Fibroblast of villous mesenchyme (primary cell): ENCODE measurements at places on chromosomes 7 and 10.

DNA sequence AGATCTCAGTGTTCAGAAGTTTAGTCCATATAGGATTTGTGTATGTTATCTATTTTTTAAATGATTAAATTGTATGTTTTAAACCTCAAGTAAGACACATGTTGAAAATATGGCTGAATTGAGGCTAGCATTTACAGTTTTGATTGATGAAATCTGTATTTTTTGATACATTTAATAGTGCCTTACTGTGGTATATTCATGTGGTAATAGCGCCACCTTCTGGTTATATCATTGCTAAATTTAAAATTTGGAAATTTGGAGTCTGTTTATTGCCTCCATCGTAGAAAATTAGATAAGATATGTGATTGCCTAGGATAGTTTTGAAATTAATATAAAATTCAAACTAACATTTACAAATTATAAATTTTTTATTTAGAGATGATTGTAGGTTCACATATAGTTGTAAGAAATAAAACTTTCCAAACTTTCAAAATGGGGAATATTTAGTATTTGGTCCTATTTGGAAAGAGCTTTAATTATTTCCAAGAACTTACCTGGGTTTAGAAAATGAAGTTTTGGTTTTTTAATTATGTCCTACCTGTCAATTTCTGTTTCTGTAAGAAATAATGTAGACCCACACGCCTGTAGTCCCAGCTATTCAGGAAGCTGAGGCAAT lies 19.1 kb upstream of the ARMS2 start:
- DNase-seq: peak; percentile 61

DNA sequence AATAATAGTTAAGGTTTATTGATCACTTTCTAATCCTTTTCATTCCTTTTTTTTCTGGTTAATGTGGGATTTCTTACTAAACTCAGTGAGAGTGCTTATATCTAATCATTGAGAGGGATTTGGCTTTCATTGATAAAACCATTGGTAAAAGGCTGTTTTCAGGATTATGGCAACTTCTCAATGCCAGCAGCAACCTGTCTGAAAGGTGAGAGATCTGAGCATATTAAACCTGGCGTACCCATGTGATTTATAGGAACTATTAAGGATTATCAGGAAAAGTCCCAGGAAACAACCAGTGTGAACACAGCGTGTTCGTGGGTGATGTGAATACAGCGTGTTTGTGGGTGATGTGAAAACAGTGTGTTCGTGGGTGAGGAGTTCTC lies 65.9 kb downstream of the PDIA4 start:
- no peak for DNase-seq

DNA sequence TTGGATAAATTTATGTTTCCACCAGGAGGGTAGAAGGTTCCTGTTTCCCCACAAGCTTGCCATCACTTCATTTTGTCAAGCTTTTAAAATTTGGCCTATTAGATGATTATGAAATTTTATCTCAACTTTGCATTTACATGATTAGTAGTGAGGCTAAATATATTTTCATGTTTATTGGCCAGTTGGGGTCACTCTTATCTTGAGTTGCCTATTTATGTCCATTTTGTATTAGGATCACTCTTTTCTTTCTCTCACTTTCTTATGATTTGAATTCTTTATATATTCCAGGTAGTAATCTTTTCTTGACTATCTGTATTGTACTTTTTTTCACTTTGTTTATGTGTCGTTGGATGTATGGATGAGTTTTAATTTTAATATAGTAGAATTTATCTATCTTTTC lies 218.6 kb upstream of the SLC26A5 start:
- DNase-seq: no peak

- DNase-seq: peak; percentile 89
These were observed 12.9 kb downstream of the C10orf67 start for GRCh38 chr10:23331567-23332301.

GRCh38 chr10:76303682-76304316 lies 872.4 kb downstream of the LRMDA start:
- DNase-seq: peak; percentile 89

DNA sequence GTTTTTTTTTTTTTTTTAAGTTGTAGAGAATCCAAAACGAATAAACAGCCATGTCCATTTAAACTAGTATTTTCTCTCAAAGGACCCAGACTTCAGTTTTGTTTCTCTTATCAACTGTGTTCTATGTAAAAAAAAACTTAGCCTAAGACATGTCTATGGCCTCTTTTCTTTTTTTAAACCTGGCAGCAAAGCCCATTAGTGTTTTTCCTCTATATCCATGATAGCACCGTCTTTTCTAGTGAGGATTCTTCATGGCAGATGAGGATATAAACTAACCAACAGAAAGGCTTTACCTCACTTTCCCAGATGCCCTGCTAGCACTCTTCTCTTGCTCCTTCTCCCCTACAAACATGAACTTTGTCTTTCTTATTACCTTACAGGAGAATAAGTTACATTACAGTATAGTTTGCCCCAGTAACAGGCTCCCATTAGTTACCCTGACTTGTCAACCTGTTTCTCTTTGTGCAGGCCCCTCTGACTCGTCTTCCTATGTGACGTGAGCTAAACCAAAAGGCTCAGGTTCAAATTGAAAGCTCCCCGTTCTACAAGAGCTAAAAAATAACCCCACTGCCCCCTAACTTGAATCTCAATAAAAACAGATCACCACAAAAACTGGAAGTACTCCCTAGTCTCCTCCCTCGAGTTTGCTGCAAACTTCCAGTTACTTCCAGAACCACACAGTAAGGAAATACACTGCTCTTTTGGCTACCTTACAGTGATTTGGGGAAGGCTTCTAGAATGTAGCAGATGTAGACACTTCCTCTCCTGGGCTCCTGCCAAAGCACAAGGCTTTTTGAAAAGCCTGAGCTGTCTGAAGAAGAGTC lies 20.1 kb downstream of the P4HA1 start:
- DNase-seq: peak; percentile 82

GRCh38 chr10:34231441-34232180 lies 583.5 kb downstream of the PARD3 start:
- DNase-seq: no peak

DNA sequence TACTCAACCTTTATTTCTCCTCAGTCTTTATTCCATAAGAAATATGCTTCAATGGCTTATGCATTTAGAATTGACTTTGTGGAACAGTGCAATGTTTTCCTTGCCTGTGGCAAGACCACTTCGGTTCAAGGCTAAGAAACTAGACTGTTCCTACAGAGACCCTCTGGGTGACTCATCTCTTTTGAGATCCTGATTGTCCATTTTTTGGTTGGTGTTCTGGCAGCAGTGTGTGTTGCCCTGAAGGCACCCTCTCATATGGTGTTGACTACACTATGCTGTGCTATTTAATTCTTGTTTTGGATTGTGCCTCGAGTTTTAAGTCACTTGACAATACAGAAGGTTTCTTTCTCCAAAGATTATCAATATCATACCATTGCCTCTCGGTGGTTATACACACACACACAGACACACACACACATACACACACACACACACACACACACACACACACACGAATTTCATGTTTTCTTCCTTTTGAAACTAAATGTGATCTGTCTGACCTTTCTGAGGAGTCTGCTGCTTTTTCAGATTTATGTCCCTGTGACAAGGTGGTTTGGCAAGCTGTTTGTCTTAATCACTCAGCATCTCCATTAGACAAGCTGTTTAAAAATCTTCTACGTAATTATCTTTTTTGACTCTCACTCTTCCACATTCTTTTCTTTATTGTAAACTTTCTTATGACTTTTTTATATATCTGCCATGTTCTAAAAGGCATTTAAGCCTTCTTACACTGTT lies 187.2 kb downstream of the VTI1A start:
- DNase-seq: peak; percentile 69

DNA sequence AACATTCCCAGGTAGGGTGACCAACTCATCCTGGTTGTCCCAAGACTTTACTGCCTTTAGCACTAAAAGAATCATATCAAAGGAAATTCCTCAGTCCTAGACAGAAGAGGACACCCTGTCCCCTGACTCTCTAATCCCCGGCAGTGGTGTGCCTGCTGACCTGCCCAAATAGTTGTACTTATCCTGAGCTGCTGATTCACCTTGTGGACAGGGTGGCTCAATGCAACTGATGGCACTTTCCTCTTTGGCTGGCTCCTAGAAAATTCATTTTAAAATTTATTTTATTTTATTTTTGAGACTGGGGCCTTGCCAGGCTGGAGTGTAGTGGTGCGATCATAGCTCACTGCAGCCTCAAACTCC lies 111.7 kb downstream of the JCAD start:
- DNase-seq: no peak

DNA sequence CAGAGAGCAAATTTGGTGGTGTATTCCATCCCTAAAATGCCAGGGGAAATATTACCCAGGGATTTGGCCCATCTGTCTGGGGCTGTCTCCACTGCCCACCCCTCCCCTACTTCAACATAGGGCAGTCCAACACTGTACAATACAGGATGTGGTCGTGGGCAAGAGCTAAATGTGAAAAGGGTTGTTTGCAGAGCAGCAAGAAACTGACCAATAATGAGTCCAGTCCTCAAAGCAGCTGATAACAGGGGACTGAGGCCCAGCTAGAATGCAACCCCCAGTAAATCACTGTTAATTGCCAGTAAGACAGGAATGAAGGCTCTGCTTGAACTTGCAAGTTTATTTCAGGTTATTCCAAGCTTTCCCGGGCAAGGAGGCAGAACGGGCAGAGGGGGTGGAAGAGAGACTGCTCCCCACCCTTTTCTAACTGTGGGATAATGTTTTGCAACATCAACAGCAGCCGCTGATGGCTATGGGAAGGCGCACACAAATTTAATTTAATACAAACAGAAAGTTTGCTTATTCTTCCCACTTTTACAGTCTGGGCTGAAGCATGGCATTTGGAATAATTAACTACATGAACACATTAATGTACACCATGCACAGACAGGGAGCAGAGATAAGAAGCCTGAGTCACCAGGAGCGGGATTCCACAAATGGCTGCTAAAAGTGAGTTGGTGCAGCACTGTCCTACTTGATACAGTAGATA lies 36.8 kb downstream of the AFAP1L2 start:
- peak; percentile 97 for DNase-seq

- peak; percentile 19 for DNase-seq
These were observed 49.7 kb downstream of the ZMYND11 start for GRCh38 chr10:184911-185310.

- DNase-seq: no peak
These were observed 250.9 kb downstream of the KIF20B start for GRCh38 chr10:89952325-89952724.

DNA sequence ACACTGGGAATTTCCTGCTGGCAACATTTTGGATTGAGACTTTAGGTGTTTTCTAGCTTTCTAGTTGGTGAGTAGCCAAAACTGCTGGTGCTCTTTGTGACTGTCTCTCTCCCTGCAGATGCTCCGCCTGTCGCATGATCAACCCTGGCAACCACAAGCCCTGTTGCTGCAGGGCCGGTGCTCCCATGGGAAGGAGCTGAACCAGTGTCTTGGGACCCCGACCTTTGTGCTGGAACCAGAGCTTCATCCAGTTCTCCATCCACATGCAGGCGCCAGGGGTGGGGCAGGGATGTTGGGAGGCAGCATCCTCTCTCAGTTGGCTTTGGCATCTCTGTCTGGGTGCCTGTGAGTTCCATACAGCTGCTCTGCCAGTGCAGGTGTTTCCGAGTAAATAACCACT lies 306.2 kb upstream of the MKI67 start:
- DNase-seq: no peak

DNA sequence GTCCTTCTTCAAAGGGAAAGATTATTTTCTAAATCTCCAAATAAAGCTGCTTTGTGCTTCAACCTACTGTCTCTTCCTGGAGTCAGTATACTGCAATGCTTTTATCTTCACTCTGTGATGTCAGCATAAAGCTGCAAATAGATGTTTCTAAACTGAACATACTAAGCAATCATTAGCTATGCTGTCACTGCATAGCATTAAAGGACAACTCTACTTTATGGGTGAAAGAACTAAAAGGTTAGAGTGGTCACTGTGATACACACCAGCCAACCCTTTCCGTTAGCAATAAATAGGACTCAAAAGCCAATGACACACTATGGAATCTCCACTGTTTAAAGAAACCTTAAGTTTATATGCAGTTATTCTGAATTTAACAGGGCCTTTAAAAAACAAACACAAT lies 1.8 kb downstream of the CCDC186 start:
- DNase-seq: peak; percentile 61

DNA sequence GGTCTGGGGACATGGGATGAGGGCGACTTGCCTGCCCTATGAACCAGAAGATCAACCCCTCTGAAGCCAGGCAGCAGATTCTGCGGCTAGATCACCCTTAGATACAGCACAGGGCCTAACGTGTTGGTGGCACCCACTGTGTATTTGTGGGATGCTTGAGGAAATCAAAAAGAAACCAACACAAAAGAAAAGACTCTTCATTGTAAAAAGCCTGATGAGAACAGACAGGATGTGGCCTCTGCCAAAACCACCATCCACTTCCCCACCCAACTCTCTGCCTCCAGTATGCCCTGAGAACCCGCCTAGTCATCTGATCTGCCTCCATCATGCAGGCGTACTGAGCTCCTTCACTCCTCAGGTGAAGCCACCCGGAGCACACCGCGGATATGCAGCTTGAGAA lies 97.2 kb upstream of the INSYN2A start:
- no peak for DNase-seq

DNA sequence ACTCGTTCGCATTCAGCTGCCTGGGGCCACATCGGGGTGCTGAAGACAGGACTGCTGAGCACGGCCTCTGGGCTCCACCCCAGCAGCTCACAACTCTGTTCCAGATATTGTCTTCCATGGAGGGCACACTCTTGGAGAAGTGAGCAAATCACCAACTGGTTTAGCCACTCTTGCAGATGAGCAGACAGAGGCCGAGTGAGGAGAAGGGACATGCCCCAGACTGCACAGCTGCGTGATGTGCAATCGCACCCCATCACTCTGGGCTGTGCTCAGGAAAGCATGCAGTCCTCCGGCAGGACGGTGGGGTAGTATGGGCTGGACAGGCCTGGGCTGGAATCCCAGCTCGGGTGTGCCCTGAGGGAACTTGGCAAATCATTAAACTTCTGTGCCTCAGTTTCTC lies 111.6 kb downstream of the FAM53B start:
- DNase-seq: no peak

DNA sequence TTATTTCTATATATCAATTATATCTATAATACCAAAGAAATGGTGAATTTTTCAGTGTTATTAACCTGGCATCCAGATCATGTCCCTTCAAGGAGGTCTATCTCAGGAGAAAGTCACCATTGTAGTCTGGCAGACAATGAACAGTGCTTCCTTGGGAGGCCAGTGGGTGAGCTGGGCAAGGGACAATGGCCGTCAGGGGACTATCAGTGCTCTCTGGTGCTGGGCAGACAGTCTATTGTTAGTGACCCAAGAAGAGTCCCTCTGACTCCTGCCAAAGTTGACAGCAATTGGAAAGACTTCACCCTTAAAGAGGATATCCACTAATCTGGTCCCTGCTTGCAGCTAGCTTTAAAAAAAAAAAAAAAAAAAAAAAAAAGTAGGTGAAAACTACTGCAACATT lies 7.1 kb downstream of the JAZF1 start:
- no peak for DNase-seq

DNA sequence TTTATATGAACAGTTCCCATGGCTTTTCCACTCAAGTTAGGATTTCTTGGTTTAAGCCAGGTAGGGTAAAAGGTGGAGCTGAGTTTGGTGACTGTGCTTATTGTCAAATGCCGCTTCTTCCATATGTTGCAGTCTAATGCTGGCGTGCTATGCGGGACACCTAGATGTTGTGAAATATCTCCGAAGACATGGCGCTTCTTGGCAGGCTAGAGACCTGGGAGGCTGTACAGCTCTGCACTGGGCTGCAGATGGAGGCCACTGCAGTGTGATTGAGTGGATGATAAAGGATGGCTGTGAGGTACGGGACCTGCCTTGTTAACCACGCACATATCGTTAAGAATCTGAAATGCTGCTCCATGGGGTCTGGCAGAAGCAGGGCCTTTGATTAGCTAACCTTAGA lies 108.4 kb downstream of the FANK1 start:
- DNase-seq: no peak

GRCh38 chr7:50824882-50825281 lies 42.2 kb upstream of the GRB10 start:
- DNase-seq: no peak
